ENCODE measurements at places on chromosomes 2 and 18.

GRCh38 chr2:55968941-55969340 is 45.4 kb upstream of the EFEMP1 start:
- DNase-seq = no peak

GRCh38 chr18:48194591-48195181 is 214.5 kb downstream of the ZBTB7C start:
- no peak for DNase-seq

GRCh38 chr2:105781274-105781978 is 36.7 kb downstream of the NCK2 start:
- no peak for DNase-seq

DNA sequence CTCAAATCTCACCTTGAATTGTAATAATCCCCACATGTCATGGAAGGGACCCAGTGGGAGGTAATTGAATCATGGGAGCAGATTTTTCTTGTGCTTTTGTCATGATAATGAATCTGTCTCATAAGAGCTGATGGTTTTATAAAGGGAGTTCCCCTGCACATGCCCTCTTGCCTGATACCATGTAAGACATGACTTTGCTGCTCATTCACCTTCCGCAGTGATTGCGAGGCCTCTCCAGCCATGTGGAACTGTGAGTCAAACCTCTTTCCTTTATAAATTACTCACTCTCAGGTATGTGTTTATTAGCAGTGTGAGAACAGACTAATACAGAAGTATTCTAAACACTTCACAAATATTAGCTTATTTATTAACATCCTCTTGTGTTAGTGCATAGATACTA is 516.7 kb downstream of the LRRTM4 start:
- DNase-seq = no peak

DNA sequence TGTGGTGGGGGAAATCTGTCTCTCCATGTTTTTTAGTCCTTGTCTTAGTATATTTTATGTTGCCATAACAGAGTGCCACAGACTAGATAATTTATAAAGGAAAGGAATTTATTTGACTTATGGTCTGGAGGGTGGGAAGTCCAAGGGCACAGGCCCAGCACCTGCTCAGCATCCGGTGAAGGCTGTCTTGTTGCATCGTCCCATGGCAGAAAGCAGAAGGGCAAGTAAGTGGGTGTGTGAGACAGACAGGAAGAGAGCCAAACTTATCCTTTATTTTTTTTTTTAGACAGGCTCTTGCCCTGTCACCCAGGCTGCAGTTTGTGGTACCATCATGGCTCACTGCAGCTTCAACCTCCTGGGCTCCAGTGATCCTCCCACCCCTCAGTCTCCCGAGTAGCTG is 98.1 kb downstream of the HS1BP3 start:
- DNase-seq = no peak

DNA sequence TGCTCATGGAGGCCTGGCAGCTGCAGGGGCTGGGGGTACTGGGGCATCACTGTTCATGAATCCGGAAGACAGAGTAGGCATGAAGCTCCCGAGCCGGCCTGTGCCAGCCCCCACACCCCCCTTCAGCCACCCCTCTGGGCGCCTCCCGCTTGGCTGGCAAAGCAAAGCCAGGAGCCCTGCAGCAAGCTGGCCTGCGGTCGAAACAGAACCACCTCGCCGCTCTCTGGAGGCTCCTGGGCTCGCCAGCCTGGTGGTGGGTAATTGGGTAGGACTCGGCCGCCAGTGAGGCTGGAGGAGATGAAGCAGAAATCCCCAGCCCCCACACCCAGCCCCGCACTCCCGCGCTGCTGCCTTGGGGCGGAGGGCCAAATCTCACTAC is 70.9 kb upstream of the GPC1 start:
- DNase-seq = no peak

- DNase-seq = no peak
Measured at GRCh38 chr2:38690499-38691420, 24.8 kb downstream of the GALM start.

DNA sequence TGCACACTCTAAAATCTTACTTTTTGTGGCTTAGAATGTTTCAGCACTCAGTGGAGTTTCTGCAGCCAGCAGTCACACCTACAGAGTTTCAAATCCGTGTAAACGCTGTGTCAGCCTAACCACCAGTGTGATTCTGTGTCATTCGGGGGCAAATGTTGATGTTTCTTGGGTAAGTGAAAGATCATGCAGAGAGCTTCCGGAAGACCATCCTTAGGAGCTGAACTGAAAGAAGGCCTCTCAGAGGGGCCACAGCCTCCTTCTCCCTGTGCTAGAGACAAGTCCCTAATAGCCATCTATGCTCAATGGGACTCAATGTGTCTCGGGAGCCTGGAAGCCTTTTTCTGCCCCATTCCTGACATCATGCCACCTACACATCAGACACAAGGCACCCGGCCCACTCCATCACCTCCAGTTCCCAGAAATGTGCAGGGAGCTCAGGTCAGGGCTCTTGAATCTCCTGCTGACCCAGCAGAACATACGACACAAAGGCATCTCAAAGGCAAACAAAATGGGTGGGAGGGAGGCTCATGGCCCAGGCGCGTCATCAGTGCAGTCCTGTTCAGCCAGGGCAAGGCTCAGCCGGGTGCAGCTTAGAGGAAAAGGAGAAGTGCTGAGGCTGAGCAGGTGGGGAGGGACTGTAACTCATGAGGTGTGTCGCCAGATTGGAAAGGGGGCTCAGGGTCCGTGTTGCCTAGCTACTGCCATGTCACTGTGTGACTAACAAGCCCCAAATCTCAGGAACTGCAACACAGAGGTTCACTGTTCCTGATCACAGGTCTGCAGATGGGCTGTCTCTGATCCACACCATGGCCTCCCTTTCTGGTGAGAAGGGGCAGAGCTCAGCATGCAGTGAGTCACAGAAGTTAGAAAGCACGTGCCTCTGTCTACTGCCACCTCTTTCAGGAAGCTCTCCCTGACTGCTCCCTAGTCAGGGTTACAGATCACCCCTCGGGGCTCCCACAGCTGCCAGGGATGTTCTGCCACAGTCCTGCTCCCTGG is 82.0 kb downstream of the SMAD7 start:
- peak; percentile 86 for DNase-seq

DNA sequence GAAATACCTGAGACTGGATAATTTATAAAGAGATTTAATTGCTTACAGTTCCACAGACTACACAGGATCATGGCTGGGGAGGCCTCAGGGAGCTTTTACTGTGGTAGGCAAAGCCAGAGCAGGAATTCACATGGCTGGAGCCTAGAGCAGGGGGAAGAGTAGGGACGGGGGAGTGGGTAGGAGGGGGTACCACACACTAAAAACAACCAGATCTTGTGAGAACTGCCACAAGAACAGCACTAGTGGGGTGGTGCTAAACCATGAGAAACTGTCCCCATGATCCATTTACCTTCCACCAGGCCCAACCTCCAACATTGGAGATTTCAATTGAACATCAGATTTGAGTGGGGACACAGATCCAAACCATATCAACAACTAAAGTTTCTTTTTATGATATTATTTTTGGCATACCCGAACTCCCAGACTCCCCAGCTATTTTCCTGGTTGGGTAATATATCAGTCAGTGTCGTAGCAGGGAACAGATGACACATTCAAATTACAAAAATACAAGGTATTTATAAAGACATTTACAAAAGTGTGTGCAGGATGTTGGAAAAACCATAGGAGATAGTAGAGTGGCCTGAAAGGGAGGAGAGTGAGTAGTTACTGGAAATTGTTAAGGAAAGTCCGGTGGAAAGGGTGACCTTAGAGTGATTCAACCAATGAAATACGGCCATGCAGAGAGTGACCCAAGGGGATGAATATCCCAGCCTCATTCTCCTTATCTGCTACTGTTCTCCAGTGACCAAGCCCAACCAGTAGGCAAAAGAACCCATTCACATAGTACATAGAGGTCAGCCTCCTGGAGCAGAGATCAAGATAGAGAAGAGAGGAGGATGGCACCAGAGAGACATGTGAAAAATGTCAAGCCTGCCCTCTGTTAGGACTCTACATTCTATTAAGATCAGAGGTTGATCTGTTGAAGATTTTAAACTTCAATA is 8.8 kb downstream of the RPL37A start:
- DNase-seq = no peak

DNA sequence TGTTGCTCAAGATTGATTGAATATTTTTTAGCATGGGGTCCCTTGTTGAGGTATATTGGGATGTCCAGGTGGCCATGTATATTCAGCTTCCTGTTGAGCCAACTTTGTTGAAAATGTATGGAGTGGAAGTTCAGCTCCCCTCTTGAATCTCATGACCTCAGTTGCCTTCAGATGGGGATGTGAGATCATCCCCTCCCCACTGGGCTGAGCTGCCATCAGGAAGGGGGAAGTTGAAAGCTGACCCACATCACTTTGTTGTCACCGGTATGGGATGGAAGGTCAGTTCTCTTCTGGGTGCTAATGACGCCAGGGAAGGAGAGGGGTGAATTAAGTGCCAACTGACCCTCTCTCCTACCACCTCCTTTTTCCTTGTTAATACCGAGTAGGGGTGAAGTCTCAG is 33.9 kb downstream of the ACOXL start:
- no peak for DNase-seq

DNA sequence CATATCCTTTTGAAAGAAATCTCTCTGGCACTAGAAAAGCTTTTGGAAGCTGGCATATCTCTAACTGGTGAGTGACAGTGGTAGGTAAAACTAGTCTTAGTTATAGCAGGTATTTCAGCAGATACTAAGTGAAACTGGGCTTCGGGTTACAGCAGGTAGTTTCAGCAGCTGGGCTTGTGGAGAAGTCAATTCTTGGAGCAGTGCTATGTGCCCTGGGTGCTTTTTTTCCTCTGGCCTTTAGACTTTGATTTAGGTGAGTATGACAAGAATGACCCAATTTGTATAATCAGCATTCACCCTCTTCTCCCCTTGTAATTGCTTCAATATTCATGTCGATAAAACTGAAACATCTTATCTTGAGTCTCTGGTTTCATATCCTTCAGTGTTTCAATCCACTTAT is 123.1 kb downstream of the KYNU start:
- DNase-seq = no peak

GRCh38 chr2:36664696-36665076 is 31.8 kb upstream of the VIT start:
- DNase-seq = no peak

GRCh38 chr2:81872006-81872405 is 1567.5 kb upstream of the LRRTM1 start:
- DNase-seq = no peak

DNA sequence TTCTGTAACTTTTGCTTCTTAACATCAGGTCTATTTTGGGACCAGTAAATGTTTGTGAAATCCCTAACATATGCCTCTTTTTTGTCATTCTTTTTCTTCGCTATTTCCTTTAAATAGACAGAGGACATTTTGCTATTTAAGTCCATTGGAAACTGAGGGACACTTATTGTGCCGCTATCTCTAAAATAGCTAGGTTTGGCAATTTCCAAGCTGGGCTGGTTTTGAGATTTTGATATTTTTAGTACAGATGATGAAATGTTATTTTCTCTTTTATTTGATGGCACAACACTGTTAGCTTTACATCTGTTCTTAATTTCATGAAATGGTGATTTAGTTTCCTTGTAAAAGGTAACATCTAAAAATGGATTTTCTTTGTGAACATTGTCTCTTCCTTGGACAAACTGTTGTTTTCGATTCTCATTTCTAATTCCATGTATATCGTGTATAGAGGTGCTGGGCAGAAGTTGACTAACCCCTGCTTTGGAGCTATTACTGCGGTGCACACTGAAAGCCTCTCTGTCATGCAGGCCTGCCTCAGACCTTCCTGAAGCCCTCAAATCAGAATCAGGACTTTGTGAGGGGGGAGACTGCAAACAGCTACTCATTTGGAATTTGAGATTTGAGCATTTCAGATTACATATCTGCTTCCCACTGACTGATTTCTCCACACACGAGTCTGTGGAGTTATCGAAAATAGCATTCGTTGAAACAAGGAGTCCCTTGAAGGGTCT is 594 bp downstream of the RAD51AP2 start:
- peak; percentile 6 for DNase-seq

GRCh38 chr18:33873112-33873511 is 295.1 kb downstream of the ASXL3 start:
- DNase-seq = no peak
